CD4-positive, alpha-beta T cell (primary cell): ENCODE measurements at places on chromosomes 1 and 21. TPM values are rescaled to one million over a fixed set of nuclear protein-coding genes. Genes with fewer than 3 reads are reported as not detected.

SLC35F3 gene
- 0.08 TPM for total RNA-seq

LEFTY1 gene
- not detected for total RNA-seq

TMEM240 gene
- 1.5 TPM for total RNA-seq

ZFP69 gene
- total RNA-seq: 1.1 TPM

LIPI gene
- total RNA-seq: not detected

LRRC71 gene
- total RNA-seq: not detected

TNFRSF9 gene
- 0.84 TPM for total RNA-seq

PPIAL4G gene
- 0.11 TPM for total RNA-seq

TBX19 gene
- 1.6 TPM for total RNA-seq

OR2T33 gene
- not detected for total RNA-seq

LRRC38 gene
- total RNA-seq: not detected
